ENCODE measurements at places on chromosomes 5 and 9. TPM values are rescaled to one million over a fixed set of nuclear protein-coding genes. Genes with fewer than 3 reads are reported as not detected.

GRCh38 chr9:137506274-137506673, 43.9 kb downstream of the PNPLA7 start:
- no peak for DNase-seq
- H3K4me1 ChIP-seq: no peaks in the 10 kb centered on the region
- H3K27me3 ChIP-seq: no peaks in the 10 kb centered on the region
- H3K36me3 ChIP-seq: no peaks in the 10 kb centered on the region
- no peak overlapping the region for H3K27ac ChIP-seq

GRCh38 chr5:93433422-93433821, 147.6 kb downstream of the NR2F1-AS1 start:
- H3K27me3 ChIP-seq: no peaks in the 10 kb centered on the region
- H3K36me3 ChIP-seq: no peaks in the 10 kb centered on the region
- no peaks in the 10 kb centered on the region for H3K4me1 ChIP-seq
- DNase-seq: no peak
- no peak overlapping the region for H3K4me3 ChIP-seq

GRCh38 chr9:14627513-14627912, 65.7 kb downstream of the ZDHHC21 start:
- H3K27me3 ChIP-seq: no peaks in the 10 kb centered on the region
- H3K4me3 ChIP-seq: no peak overlapping the region
- H3K4me1 ChIP-seq: no peaks in the 10 kb centered on the region
- no peak overlapping the region for H3K27ac ChIP-seq
- no peak for DNase-seq

GRCh38 chr9:114450833-114451706, 54.2 kb downstream of the WHRN start:
- no peaks in the 10 kb centered on the region for H3K36me3 ChIP-seq
- no peak for DNase-seq
- no peaks in the 10 kb centered on the region for H3K27me3 ChIP-seq
- H3K4me1 ChIP-seq: no peaks in the 10 kb centered on the region
- no peak overlapping the region for H3K4me3 ChIP-seq

DNA sequence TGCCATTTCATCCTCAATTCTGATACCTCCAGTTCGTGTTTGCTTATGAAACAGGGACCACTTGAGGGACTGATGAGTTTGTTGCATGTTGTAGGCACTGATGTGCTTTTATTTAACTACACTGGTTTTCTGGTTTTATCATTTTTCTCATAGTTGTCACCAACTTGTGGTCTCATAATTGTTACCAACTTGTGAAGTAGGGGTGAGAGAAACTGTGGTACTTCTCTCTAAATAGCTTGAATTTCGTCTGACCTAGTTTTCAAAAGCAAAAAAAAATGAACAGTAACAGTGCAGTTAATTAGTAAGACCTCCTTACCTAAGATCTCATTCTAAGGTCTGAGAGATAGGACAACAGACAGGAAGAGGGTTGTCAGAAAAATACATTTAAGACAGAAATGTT, 78.0 kb downstream of the ANXA2R start:
- H3K4me3 ChIP-seq: no peak overlapping the region
- no peak overlapping the region for H3K27ac ChIP-seq
- H3K4me1 ChIP-seq: no peaks in the 10 kb centered on the region

GRCh38 chr9:72863456-72864094, 89.3 kb downstream of the ALDH1A1 start:
- H3K36me3 ChIP-seq: no peaks in the 10 kb centered on the region
- H3K4me3 ChIP-seq: no peak overlapping the region
- no peaks in the 10 kb centered on the region for H3K27me3 ChIP-seq
- H3K4me1 ChIP-seq: no peaks in the 10 kb centered on the region
- no peak overlapping the region for H3K27ac ChIP-seq

GRCh38 chr9:101387871-101388506, 3.2 kb upstream of the BAAT start:
- H3K27me3 ChIP-seq: no peaks in the 10 kb centered on the region
- H3K4me3 ChIP-seq: no peak overlapping the region
- DNase-seq: no peak
- no peak overlapping the region for H3K27ac ChIP-seq
- no peaks in the 10 kb centered on the region for H3K4me1 ChIP-seq
- H3K36me3 ChIP-seq: peaks cover 25% of the 10 kb centered on the region

DNA sequence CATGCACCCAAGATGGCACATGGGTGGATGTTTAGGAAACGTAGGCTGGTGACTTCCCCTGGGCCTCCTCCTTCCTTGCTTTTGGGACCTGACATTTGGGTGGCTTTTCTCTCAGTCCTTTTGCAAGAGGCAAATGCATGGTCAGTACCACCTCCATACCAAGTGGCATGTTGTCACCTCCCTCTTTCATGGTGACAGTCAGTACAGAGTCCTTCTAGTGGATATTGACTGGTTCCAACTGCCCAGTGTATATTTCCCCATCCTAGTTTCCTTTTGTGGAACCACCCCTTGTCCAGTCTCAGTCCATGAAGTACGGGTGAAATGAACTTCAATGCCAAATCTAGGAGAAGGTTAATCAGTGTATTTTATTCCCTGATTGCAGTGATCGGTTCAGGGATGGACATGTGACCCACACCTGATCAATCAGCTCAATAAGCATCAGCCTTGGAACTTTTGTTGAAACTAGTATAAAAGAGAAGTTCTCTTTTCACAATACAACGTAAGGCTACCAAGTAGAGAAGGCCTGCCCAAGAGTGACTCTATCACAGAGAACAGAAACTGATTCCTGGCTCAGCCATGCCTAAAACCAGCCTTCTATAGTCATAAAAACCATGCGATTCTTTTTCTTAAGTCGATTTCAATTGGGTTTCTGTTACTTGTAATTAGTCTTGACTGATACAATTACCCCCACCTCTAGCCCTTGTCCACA, 143.4 kb upstream of the KLF9 start:
- H3K27ac ChIP-seq: peak overlapping the region; percentile 26
- H3K4me1 ChIP-seq: peaks cover 17% of the 10 kb centered on the region
- H3K27me3 ChIP-seq: no peaks in the 10 kb centered on the region
- H3K36me3 ChIP-seq: no peaks in the 10 kb centered on the region
- no peak for DNase-seq

- DNase-seq: no peak
- H3K4me3 ChIP-seq: no peak overlapping the region
- no peaks in the 10 kb centered on the region for H3K4me1 ChIP-seq
- H3K27me3 ChIP-seq: no peaks in the 10 kb centered on the region
- peaks cover 60% of the 10 kb centered on the region for H3K36me3 ChIP-seq
These were observed 98.4 kb downstream of the PHF2 start for GRCh38 chr9:93674580-93675335.

Gene TNFSF15
- total RNA-seq: 4.2 TPM

Gene SCAI
- total RNA-seq: 20.7 TPM

Gene YTHDC2
- total RNA-seq: 32.9 TPM

Gene SLCO6A1
- not detected for total RNA-seq

Gene BARX1
- total RNA-seq: not detected

Gene SPOCK1
- 0.33 TPM for total RNA-seq

Gene LRRC70
- total RNA-seq: 0.89 TPM

Gene WASHC1
- total RNA-seq: 3.0 TPM

Gene PCDHGA5
- 7.3 TPM for total RNA-seq
